ENCODE measurements at places on chromosomes 7 and 10. TPM values are rescaled to one million over a fixed set of nuclear protein-coding genes. Genes with fewer than 3 reads are reported as not detected.

- no peak overlapping the region for H3K27ac ChIP-seq
- no peaks in the 10 kb centered on the region for H3K36me3 ChIP-seq
- no peak overlapping the region for H3K4me3 ChIP-seq
- H3K27me3 ChIP-seq, result no peaks in the 10 kb centered on the region
- H3K4me1 ChIP-seq, result peaks cover 36% of the 10 kb centered on the region
- peak; percentile 38 for DNase-seq
Observed at GRCh38 chr7:1811850-1812508, 141.9 kb downstream of the ELFN1 start.

LRMDA gene
- total RNA-seq, result 0.24 TPM

DNA sequence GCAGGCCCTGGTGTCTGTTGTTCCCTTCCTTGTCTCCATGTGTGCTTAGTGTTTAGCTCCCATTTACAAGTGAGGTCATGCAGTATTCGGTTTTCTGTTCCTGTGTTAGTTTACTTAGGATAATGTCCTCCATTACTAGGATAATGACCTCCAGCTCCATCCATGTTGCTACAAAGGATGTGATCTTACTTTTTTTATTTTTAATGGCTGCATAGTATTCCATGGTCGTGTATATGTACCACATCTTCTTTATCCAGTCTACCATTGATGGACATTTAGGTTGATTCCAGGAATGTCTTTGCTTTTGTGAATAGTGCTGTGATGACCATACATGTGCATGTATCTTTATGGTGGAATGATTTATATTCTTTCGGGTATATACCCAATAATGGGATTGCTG lies 333.4 kb downstream of the EXOC4 start:
- H3K27me3 ChIP-seq, result no peaks in the 10 kb centered on the region
- H3K4me1 ChIP-seq, result no peaks in the 10 kb centered on the region
- no peak overlapping the region for H3K4me3 ChIP-seq
- no peak overlapping the region for H3K27ac ChIP-seq
- no peak for DNase-seq

PDGFA gene
- 31.6 TPM for total RNA-seq

POM121 gene
- 19.3 TPM for total RNA-seq

- no peaks in the 10 kb centered on the region for H3K36me3 ChIP-seq
- H3K27me3 ChIP-seq, result no peaks in the 10 kb centered on the region
- no peaks in the 10 kb centered on the region for H3K4me1 ChIP-seq
- H3K27ac ChIP-seq, result no peak overlapping the region
- no peak overlapping the region for H3K4me3 ChIP-seq
Observed at GRCh38 chr10:89959433-89960110, 258.2 kb downstream of the KIF20B start.

DNA sequence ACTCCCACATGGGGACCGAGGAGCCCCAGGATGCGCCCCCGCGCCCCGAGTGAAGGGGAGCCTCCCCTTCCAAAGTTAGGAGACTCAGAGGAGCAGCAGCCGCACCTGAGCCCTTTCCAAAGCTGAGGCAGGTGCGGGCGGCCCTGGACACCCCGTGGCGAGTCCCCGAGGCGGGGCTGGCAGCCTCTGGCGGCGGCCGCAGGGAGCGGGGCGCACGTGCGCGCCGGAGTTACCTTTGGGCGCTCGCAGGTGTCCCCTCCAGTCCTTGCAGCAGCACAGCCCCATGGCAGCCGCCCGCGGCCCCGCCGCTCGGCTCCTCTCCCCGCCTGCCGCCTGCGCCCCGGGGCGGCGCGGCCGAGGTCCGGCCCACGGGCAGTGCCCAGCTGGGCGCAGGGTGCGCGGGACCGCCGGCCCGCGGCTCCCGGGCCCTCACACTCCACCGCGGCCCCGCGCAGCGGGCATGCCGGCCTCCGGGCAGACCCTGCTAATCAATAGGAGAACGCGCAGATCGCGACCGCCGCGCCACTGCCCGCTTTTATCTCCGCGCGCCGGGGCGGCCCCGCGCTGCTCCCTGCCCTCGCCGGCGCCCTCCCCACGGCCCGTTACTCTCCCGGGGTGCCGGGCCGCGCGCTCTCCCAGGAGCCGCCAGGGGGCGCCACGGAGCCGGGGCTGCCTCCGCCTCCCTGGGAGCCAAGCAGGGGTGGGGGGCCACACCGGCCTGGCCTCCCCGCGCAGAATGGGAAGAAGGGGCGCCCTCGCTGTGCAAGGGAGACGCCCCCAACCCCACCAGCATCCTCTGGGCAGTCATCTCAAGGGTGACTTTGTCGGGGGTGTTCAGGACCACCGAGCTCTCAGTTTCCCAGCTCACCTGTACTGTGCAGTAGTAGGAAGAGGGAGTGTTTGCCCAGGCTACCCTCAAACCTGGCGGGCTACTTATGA lies 80.8 kb downstream of the ARHGAP22 start:
- DNase-seq, result no peak
- H3K27me3 ChIP-seq, result no peaks in the 10 kb centered on the region
- no peaks in the 10 kb centered on the region for H3K36me3 ChIP-seq

DNA sequence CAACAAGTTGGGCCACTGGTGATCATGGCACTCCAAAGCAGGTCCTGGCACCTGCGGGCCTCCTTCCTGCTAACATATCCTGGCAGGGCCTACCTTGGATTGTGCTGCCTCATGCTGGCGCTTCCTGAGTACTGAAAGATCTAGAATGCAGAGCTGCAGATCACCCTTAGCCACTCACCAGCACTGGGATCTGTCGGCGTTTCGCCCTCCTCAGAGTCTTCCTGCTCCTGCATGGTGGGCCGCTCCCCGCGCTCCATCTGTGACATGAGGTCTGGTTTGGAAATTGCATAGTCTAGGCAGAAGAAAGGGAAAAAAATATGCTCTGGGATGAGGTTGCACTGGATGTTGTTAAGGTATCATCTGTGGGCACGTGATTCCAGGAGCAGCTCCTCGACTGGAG lies 10.0 kb downstream of the ZNF777 start:
- H3K4me3 ChIP-seq, result no peak overlapping the region
- peaks cover 30% of the 10 kb centered on the region for H3K36me3 ChIP-seq
- H3K27me3 ChIP-seq, result no peaks in the 10 kb centered on the region
- H3K27ac ChIP-seq, result no peak overlapping the region
- DNase-seq, result no peak

DNA sequence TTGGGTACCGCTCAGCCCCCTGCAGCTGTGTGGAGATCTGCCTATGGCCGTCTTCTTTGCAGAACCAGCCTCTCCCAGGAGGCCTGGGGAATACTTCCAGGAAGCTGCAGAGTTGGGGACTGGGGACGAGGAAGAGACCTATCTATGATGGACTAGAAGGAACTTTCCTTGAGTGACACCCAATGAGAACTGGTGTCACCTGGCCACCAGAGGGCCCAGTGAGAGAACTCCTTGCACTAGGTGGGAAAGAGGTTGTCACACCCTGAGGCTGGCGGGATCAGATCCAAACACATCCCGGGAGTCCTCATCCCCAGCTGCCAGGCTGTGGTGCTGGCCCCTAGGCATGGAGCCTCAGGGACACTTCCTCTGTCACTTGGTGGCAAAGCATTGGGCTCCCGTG lies 4.9 kb upstream of the GRID2IP start:
- no peak overlapping the region for H3K4me3 ChIP-seq
- H3K4me1 ChIP-seq, result peaks cover 9% of the 10 kb centered on the region
- H3K27me3 ChIP-seq, result peaks cover 4% of the 10 kb centered on the region
- no peak for DNase-seq
- no peaks in the 10 kb centered on the region for H3K36me3 ChIP-seq
- H3K27ac ChIP-seq, result no peak overlapping the region

ADCY1 gene
- total RNA-seq, result not detected

ZNF438 gene
- total RNA-seq, result 1.5 TPM

Data from SJCRH30 (cell line).